ENCODE measurements at places on chromosomes 13 and 19.

- H3K27ac ChIP-seq, result no peak overlapping the region
- ATAC-seq, result no peak
- H3K4me3 ChIP-seq, result no peak overlapping the region
- H3K4me1 ChIP-seq, result no peaks in the 10 kb centered on the region
- no peaks in the 10 kb centered on the region for H3K36me3 ChIP-seq
- H3K27me3 ChIP-seq, result no peaks in the 10 kb centered on the region
These were observed 1422.2 kb upstream of the PCDH20 start for GRCh38 chr13:62837895-62838294.

DNA sequence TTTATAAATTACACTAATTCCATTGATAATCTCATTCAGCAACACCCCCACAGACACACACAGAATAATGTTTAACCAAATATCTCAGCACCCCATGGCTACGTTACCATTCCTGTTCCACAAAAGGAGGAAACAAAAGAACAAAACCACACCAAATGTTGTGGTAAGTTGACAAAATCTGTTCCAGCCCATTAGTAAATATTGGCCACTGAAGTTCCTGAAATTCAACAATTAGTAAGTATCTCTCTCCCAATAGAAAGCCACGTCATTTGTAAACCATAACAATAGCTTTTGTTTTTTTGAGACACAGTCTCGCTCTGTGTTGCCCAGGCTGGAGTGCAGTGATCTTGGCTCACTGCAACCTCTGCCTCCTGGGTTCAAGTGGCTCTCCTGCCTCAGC is 2.3 kb upstream of the FCAR start:
- ATAC-seq, result no peak
- H3K4me1 ChIP-seq, result no peaks in the 10 kb centered on the region
- peaks cover under 1% of the 10 kb centered on the region for H3K27me3 ChIP-seq
- H3K36me3 ChIP-seq, result no peaks in the 10 kb centered on the region
- H3K4me3 ChIP-seq, result no peak overlapping the region

- peak overlapping the region; percentile 91 for H3K27ac ChIP-seq
- H3K27me3 ChIP-seq, result no peaks in the 10 kb centered on the region
- H3K4me3 ChIP-seq, result peak overlapping the region; percentile 80
- H3K4me1 ChIP-seq, result peaks cover 56% of the 10 kb centered on the region
- peaks cover 27% of the 10 kb centered on the region for H3K36me3 ChIP-seq
- peak; percentile 65 for ATAC-seq
These were observed 7.3 kb downstream of the SGTA start for GRCh38 chr19:2775556-2776430.

DNA sequence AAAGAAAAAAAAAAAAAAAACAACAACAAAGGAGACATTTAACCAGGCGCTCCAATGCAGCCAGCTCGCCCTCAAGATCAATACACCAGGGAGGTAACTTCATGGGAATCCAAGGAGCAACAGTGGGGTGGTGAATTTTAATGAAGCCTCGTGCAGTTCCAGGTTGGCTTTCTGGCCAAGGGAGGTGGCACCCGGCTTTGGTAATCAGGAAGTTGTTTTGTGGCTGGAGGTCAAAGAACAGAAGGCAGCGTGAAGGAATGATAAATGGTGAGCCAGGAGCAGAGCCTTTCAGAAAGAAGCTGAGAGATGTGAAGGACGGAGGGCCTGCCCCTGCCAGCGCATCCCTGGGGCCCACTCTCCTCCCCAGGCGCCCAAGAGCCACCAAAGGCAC is 188.2 kb upstream of the TSC22D1 start:
- peaks cover 13% of the 10 kb centered on the region for H3K4me1 ChIP-seq
- no peak overlapping the region for H3K4me3 ChIP-seq
- no peak overlapping the region for H3K27ac ChIP-seq
- H3K27me3 ChIP-seq, result peaks cover 11% of the 10 kb centered on the region
- ATAC-seq, result no peak

DNA sequence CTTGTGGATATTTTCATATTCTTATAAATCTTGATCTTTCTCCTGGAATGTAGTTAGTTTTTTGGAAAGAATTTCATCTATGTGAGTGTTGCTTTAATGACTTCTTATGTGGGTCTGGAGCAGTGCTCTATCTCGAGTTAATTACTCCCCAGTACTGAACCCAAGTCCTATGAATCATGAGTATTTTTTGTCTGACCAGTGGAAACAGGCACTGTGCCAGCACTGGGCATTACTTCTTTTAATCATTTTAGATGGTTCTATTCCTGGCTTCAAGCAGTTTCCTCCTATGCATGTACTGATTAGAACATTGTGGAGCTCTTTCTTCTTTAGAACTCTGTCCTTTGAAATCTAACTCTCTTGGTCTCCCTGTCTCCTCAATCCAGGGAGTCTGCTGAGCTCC is 466.3 kb downstream of the PCDH17 start:
- no peak overlapping the region for H3K27ac ChIP-seq
- H3K36me3 ChIP-seq, result no peaks in the 10 kb centered on the region
- ATAC-seq, result no peak
- H3K4me1 ChIP-seq, result no peaks in the 10 kb centered on the region
- H3K4me3 ChIP-seq, result no peak overlapping the region

- H3K36me3 ChIP-seq, result peaks cover 58% of the 10 kb centered on the region
- ATAC-seq, result no peak
- H3K4me1 ChIP-seq, result peaks cover 78% of the 10 kb centered on the region
- H3K27me3 ChIP-seq, result no peaks in the 10 kb centered on the region
These were observed 4.6 kb downstream of the PPP5C start for GRCh38 chr19:46351241-46352041.

- H3K4me3 ChIP-seq, result peak overlapping the region; percentile 38
- H3K4me1 ChIP-seq, result peaks cover 9% of the 10 kb centered on the region
- peak; percentile 98 for ATAC-seq
- peak overlapping the region; percentile 83 for H3K27ac ChIP-seq
- no peaks in the 10 kb centered on the region for H3K36me3 ChIP-seq
These were observed 32.6 kb upstream of the GATAD2A start for GRCh38 chr19:19372656-19373416.

DNA sequence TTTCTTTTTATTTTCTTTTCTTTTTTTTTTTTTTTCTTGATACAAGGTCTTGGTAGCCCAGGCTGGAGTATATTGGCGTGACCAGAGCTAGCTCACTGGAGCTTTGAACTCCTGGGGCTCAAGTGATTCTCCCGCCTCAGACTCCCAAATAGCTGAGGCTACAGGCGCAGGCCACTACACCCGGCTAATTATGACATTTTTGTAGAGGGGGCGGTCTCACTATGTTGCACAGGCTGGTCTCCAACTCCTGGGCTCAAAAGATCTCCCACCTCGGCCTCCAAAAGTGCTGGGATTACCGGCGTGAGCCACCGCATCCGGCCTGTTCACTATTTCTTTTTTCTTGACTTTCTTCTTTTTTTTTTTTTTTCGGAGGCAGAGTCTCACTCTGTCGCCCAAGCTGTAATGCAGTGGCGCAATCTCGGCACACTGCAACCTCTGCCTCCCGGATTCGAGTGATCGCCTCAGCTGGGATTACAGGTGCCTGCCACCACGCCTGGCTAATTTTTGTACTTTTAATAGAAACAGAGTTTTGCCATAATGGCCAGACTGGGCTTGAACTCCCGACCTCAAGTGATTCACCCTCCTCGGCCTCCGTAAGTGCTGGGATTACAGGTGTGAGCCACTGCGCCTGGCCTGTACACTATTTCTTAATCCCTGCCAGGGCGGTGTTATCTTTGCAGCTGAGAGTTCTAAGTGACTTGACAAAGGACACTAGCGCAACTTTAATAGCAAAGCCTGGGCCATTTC is 37.1 kb upstream of the LSM14A start:
- no peaks in the 10 kb centered on the region for H3K27me3 ChIP-seq
- peak overlapping the region; percentile 92 for H3K27ac ChIP-seq
- H3K4me3 ChIP-seq, result peak overlapping the region; percentile 90
- H3K4me1 ChIP-seq, result peaks cover 10% of the 10 kb centered on the region
- ATAC-seq, result no peak

DNA sequence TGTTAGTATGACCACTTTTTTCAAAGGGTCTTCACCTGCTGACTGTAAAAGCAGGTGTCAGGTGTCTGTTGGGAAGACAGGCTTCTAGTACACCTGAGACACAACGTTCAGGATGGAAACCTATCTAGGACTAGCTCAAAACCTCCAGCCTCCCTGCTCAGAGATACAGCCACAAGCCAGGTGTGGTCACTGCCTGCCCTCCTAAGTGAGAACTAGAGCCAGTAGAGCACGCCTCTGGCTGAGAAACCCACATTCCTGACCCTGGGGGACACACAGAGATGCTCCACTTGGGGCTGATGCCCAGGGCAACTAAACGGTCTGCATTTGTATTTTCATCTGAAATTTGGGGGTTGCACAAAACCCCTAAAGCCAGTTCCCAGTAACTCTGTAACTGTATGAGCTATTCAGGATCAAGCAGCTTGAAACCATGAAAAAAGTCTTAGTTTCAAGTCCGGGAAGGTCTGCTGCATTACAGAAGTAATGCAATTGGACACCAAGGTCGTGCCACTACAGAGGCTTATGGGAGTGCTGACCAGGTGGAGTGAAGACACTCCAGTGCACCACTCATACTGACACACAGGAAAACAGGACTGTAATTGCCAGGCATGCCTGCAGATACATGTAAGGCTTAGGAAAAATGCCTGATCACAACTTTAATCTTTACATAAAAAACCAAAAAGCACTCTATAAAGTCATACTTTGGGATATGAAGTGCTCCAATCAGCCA is 27.8 kb downstream of the ANKRD10 start:
- H3K36me3 ChIP-seq, result peaks cover under 1% of the 10 kb centered on the region
- no peak overlapping the region for H3K27ac ChIP-seq
- no peak overlapping the region for H3K4me3 ChIP-seq
- no peaks in the 10 kb centered on the region for H3K27me3 ChIP-seq

GRCh38 chr19:20186174-20186573 is 19.2 kb downstream of the ZNF486 start:
- no peak overlapping the region for H3K27ac ChIP-seq
- H3K4me1 ChIP-seq, result no peaks in the 10 kb centered on the region
- H3K27me3 ChIP-seq, result no peaks in the 10 kb centered on the region
- H3K36me3 ChIP-seq, result peaks cover 63% of the 10 kb centered on the region
- no peak overlapping the region for H3K4me3 ChIP-seq

- no peak overlapping the region for H3K27ac ChIP-seq
- ATAC-seq, result no peak
- H3K36me3 ChIP-seq, result peaks cover 16% of the 10 kb centered on the region
- H3K4me3 ChIP-seq, result no peak overlapping the region
- peaks cover 17% of the 10 kb centered on the region for H3K4me1 ChIP-seq
- H3K27me3 ChIP-seq, result no peaks in the 10 kb centered on the region
These were observed 20.1 kb upstream of the N4BP2L1 start for GRCh38 chr13:32447894-32448623.

DNA sequence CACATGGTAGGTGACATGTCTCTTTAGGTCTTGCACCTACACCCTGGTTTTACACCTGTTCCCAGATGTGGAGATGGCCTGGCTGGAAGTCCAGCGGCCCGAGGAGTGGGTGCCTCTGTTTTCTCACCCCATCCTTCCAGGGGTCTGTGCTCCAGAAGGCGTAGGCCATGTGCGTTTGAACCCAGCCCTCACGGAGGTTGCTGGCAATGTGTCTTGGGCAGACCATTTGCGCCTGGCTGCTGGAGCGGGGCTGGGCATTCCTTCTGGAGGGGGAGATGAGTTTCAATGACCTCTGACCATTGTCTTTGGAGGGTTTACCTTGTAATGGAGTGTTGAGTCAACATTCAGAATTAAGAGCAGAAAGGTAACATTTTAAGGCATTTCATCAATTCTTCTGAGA is 54.8 kb upstream of the ZNF536 start:
- no peak for ATAC-seq
- H3K4me1 ChIP-seq, result no peaks in the 10 kb centered on the region
- H3K36me3 ChIP-seq, result no peaks in the 10 kb centered on the region
- no peak overlapping the region for H3K4me3 ChIP-seq

DNA sequence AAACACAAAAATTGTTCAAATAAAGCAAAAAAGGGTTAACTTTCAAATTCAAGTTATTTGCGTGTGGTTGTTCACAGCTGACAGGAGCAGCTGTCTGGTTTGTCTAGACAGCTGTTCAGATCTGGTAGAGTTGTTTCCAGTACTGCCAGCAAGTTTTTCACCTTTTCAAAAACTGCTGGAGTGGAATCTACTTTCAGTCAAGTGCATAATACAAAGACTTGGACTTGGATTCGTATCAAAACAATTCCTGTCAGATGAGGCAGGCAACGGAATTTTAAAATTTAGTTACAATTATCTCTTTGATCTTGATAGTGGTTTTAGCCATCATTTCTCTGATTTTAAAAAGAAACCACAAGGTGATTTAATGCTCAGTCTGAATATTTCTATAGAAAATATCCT is 51.7 kb upstream of the EEF1AKMT1 start:
- no peaks in the 10 kb centered on the region for H3K27me3 ChIP-seq
- peaks cover 21% of the 10 kb centered on the region for H3K36me3 ChIP-seq
- H3K27ac ChIP-seq, result no peak overlapping the region
- no peak overlapping the region for H3K4me3 ChIP-seq

- no peaks in the 10 kb centered on the region for H3K36me3 ChIP-seq
- H3K4me1 ChIP-seq, result peaks cover 54% of the 10 kb centered on the region
- no peak for ATAC-seq
- no peak overlapping the region for H3K27ac ChIP-seq
These were observed 69.2 kb downstream of the CDK8 start for GRCh38 chr13:26323127-26323526.

GRCh38 chr13:93227280-93227877 is 772 bp downstream of the GPC6 start:
- peaks cover 35% of the 10 kb centered on the region for H3K27me3 ChIP-seq
- H3K4me1 ChIP-seq, result no peaks in the 10 kb centered on the region
- no peaks in the 10 kb centered on the region for H3K36me3 ChIP-seq

GRCh38 chr19:4638317-4638716 is 999 bp upstream of the TNFAIP8L1 start:
- H3K36me3 ChIP-seq, result peaks cover 6% of the 10 kb centered on the region
- no peak overlapping the region for H3K4me3 ChIP-seq
- H3K27ac ChIP-seq, result peak overlapping the region; percentile 100
- peaks cover 54% of the 10 kb centered on the region for H3K4me1 ChIP-seq
- ATAC-seq, result no peak
- H3K27me3 ChIP-seq, result peaks cover 4% of the 10 kb centered on the region

DNA sequence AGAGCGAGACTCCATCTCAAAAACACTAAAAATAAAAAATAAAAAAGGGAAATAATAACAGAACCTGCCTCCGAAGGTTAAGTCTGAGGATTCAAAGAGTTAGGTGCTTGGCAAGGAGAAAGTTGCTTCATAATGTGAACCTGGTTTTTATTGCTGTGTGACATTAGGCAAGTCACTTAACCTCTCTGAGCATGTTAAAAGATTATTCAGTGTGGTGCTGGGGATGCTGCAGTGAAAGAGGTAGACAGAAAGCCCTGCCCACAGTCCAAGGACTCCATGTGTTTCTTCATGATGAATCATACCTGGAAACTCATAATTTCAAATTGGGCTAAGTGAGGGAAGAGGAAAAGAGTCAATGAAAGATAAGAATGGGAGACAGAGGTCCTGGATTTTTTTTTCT is 2.4 kb downstream of the IL27RA start:
- H3K4me1 ChIP-seq, result peaks cover 41% of the 10 kb centered on the region
- ATAC-seq, result no peak
- H3K4me3 ChIP-seq, result no peak overlapping the region

GRCh38 chr13:21541271-21541670 is 62.7 kb downstream of the MICU2 start:
- H3K4me3 ChIP-seq, result no peak overlapping the region
- peaks cover 47% of the 10 kb centered on the region for H3K4me1 ChIP-seq
- ATAC-seq, result no peak
- H3K27me3 ChIP-seq, result no peaks in the 10 kb centered on the region
- no peak overlapping the region for H3K27ac ChIP-seq
- peaks cover 41% of the 10 kb centered on the region for H3K36me3 ChIP-seq

All from stimulated activated memory B cell treated with anti-CD40 and anti-IgM and Interleukin-4, amounts not matched to agents 10 μg/mL and 1 μg/mL and 100 μg/mL, for 72 hours (primary cell).